ENCODE measurements at places on chromosomes 1 and 21. TPM values are rescaled to one million over a fixed set of nuclear protein-coding genes. Genes with fewer than 3 reads are reported as not detected.

The SLC25A24 gene
- total RNA-seq = 47.1 TPM

The IL10 gene
- total RNA-seq = not detected

The SDE2 gene
- 15.7 TPM for total RNA-seq

The TUFT1 gene
- total RNA-seq = not detected

The GBP7 gene
- not detected for total RNA-seq

The GJA9 gene
- total RNA-seq = not detected
